Endothelial cell of umbilical vein (primary cell): ENCODE measurements at places on chromosomes 11 and 22.

GRCh38 chr11:17525570-17525969 is 18.6 kb downstream of the USH1C start:
- no peak for DNase-seq
- H3K36me3 ChIP-seq, result no peaks in the 10 kb centered on the region
- no peak overlapping the region for H3K27ac ChIP-seq
- H3K4me1 ChIP-seq, result no peaks in the 10 kb centered on the region

DNA sequence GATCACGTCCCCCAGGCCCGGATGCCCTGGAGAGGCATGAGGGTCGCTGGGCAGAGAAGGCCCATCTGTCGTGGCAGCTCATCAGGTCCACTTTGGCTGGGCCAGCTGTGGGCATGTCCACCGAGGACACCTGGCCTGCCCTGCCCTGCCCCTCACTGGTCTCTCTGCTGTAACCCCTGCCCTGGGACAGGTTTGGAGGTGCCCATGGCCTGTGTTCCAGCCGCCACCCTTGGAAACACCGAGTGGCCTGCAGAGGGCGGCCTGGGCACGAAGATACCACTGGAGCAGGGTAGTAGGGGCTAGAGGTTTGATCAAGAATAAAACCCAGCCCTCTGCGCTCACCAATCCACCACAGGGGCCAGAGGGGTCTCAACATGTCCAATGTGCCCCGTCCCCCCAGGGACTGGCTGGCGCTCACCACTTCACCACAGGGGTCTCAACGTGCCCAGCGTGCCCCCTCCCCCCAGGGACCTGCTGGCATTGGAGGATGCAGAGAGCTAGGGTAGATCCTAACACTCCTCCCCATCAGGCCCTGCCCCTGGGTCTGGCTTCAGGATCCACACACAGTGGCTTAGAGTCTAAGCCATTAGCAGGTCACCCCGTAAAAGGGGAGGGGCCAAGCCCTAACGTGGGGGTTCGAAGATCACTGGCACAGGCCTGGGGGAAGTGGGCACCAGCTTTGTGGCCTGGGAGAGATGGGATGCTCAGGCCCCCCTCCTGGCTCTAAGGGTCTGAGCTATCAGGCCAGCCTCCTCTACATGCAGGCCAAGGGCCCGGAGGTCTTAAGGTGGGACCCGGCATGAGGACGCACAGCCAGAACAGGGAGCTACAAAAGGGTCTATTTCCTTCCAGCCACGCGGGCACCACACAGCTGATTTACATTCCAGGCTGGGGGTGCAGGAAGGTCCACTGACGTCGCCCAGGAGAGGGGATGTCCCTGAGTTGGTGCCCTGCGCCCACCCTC is 1.3 kb upstream of the HDAC10 start:
- H3K4me1 ChIP-seq, result peaks cover 11% of the 10 kb centered on the region
- H3K4me3 ChIP-seq, result no peak overlapping the region
- H3K27ac ChIP-seq, result no peak overlapping the region
- DNase-seq, result peak; percentile 67
- no peaks in the 10 kb centered on the region for H3K36me3 ChIP-seq

DNA sequence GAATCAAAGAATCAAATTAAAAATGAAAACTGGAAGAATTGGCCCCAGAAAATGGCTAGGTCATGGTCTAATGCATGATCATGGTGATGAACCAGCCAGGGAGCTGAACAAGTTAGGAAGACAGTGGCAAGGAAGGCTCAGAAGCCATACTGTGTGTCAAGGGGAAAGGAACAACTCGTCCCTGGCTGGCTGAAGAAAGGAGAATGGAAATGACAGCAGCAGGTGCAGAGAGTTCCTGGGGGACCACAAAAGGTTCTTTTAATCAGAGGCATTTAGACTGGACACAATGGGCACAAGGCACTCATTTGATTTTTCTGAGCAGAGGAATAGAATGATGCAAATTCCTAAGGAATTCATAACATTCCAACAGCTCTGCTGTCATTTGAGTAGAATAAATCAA is 209.9 kb downstream of the LARGE1 start:
- H3K27ac ChIP-seq, result no peak overlapping the region
- H3K36me3 ChIP-seq, result no peaks in the 10 kb centered on the region
- no peaks in the 10 kb centered on the region for H3K27me3 ChIP-seq
- H3K4me3 ChIP-seq, result no peak overlapping the region

- peaks cover 9% of the 10 kb centered on the region for H3K4me1 ChIP-seq
- no peaks in the 10 kb centered on the region for H3K36me3 ChIP-seq
- DNase-seq, result no peak
- no peaks in the 10 kb centered on the region for H3K27me3 ChIP-seq
Measured at GRCh38 chr11:76605338-76606074, 65.0 kb downstream of the LRRC32 start.

GRCh38 chr11:80873310-80873999 is 1432.6 kb upstream of the TENM4 start:
- no peaks in the 10 kb centered on the region for H3K36me3 ChIP-seq
- peaks cover 21% of the 10 kb centered on the region for H3K4me1 ChIP-seq
- H3K27me3 ChIP-seq, result no peaks in the 10 kb centered on the region
- no peak overlapping the region for H3K27ac ChIP-seq

DNA sequence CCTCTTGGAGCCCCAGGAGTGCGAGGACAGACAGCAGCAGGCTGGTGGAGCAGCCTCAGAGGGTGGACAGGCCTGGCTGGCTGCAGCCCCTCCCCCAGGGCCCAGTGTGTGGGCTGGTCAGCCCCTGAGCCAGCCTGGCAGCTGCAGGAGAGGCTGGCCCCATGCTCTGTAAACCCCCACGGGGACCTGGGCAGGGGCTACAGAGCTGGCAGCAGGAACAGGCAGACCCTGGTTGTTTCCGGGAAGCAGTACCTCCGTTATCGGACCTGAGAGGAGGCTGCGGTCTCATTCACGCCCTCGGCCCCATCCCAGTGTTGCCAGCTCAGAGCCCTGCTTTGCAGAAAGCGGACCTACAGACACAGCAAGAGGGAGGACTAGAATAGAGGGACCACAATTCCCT is 38.5 kb upstream of the COMT start:
- DNase-seq, result no peak
- H3K27ac ChIP-seq, result no peak overlapping the region
- H3K4me1 ChIP-seq, result no peaks in the 10 kb centered on the region
- no peaks in the 10 kb centered on the region for H3K36me3 ChIP-seq
- H3K4me3 ChIP-seq, result no peak overlapping the region

- no peaks in the 10 kb centered on the region for H3K36me3 ChIP-seq
- H3K27ac ChIP-seq, result no peak overlapping the region
Measured at GRCh38 chr11:396948-397548, 3.0 kb downstream of the PKP3 start.

- DNase-seq, result no peak
- H3K4me1 ChIP-seq, result peaks cover 7% of the 10 kb centered on the region
- no peaks in the 10 kb centered on the region for H3K36me3 ChIP-seq
- H3K4me3 ChIP-seq, result no peak overlapping the region
- H3K27me3 ChIP-seq, result no peaks in the 10 kb centered on the region
Measured at GRCh38 chr11:75589933-75590332, 27.9 kb downstream of the SERPINH1 start.

GRCh38 chr11:57778318-57779037 is 16.9 kb downstream of the CTNND1 start:
- no peaks in the 10 kb centered on the region for H3K27me3 ChIP-seq
- peaks cover 81% of the 10 kb centered on the region for H3K4me1 ChIP-seq
- H3K36me3 ChIP-seq, result no peaks in the 10 kb centered on the region
- no peak overlapping the region for H3K4me3 ChIP-seq
- peak overlapping the region; percentile 91 for H3K27ac ChIP-seq

GRCh38 chr11:70032943-70033710 is 45.0 kb upstream of the ANO1 start:
- H3K4me3 ChIP-seq, result no peak overlapping the region
- no peaks in the 10 kb centered on the region for H3K36me3 ChIP-seq
- no peaks in the 10 kb centered on the region for H3K27me3 ChIP-seq

DNA sequence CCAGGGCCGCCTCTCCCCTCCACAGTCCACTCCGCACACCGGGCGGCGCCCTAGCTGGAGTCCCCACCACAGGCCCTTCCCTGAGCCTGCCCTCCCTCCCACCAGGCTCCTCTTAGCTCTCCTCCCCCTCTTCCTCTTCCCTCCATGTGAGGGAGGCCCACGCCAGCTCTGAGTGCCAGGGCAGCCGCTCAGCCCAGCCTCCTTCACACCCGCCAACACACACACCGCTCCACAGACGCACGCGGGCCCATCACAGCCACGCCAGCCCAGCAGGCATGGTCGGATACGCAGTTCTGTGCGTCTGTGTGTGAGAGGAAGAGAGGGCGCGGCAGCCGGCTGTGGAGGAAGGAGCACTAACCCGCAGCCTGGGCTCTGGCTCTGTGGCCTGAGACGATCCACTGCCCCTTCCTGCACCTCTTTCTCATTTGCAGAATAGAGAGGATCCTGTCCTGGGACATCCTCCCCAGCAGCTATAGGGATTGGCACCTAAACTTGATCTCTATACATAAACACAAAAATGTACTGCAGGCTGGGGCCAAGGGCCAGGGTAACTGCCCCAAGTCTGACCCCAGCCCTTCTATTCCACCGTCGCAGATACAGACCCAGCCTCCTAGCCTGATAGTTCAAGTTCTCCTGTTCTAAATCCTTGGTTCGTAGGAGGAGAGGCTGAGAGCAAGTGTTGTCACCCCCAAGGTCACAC is 3.5 kb downstream of the CHRM4 start:
- H3K4me3 ChIP-seq, result no peak overlapping the region
- no peak for DNase-seq
- H3K27me3 ChIP-seq, result peaks cover 23% of the 10 kb centered on the region
- H3K27ac ChIP-seq, result no peak overlapping the region
- peaks cover 3% of the 10 kb centered on the region for H3K4me1 ChIP-seq
- H3K36me3 ChIP-seq, result no peaks in the 10 kb centered on the region

DNA sequence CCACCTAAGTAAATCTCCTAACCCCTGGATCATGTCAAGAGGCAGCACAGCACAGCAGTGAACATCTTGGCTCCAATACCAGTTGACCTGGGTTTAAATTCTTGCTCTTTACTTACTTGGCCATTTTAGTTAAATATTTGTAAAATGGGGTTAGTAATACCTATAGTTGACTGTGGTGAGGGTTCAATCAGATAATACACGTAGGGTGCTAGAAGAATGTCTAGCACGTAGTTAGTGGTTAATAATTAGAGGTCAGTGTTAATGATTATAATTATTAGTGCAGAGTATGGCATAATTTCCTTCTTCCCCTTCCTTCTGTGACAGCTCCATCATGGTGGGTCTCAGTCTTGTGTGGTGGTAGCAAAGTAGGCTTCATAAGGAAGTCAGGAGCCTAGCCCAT is 520.8 kb downstream of the INSC start:
- no peaks in the 10 kb centered on the region for H3K4me1 ChIP-seq
- no peak overlapping the region for H3K27ac ChIP-seq
- no peaks in the 10 kb centered on the region for H3K27me3 ChIP-seq
- no peaks in the 10 kb centered on the region for H3K36me3 ChIP-seq

DNA sequence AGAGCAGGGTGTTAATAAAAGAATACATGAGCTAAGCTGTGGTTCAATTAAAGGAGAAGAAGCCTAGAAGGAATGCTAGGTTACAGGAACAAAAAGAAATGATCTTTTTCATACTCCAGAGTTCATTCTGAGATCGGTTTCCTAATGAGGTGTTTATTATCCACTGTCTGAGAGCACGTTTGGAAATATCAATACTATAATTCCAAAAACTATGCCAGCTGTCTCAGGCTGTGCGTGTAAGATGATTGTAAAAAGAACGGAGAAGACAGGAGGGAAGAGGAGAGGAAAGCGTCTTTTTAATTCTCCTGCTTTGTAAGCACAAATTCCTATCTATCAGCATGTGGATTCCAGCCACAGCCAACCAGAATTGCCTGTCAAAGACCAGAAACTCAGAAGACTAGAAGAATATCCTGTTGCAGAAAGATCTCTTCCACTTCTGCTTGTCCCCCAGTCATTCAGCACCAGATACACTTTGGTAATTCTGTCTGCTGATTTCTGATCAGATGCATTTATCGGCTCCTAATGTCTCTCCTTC is 25.7 kb downstream of the APOL5 start:
- no peaks in the 10 kb centered on the region for H3K27me3 ChIP-seq
- DNase-seq, result no peak
- H3K36me3 ChIP-seq, result peaks cover 14% of the 10 kb centered on the region
- H3K4me3 ChIP-seq, result no peak overlapping the region

GRCh38 chr11:64713016-64713707 is 9.8 kb downstream of the NRXN2 start:
- no peak overlapping the region for H3K27ac ChIP-seq
- no peak overlapping the region for H3K4me3 ChIP-seq
- H3K36me3 ChIP-seq, result no peaks in the 10 kb centered on the region
- H3K27me3 ChIP-seq, result peaks cover 73% of the 10 kb centered on the region
- DNase-seq, result peak; percentile 43

GRCh38 chr22:20046730-20047129 is 25.8 kb downstream of the TANGO2 start:
- H3K27me3 ChIP-seq, result no peaks in the 10 kb centered on the region
- no peak overlapping the region for H3K27ac ChIP-seq
- H3K36me3 ChIP-seq, result peaks cover 11% of the 10 kb centered on the region
- H3K4me3 ChIP-seq, result no peak overlapping the region
